Epithelial cell of alveolus of lung (primary cell): ENCODE measurements at places on chromosomes 2 and 18. TPM values are rescaled to one million over a fixed set of nuclear protein-coding genes. Genes with fewer than 3 reads are reported as not detected.

The CCDC85A gene
- total RNA-seq, result 0.78 TPM in 1 of 2 replicates, not detected in the other

The LDLRAD4 gene
- total RNA-seq, result 0.52 and 0.80 TPM in 2 replicates

The ATOH8 gene
- 5.3 and 63.2 TPM in 2 replicates for total RNA-seq

The IRS1 gene
- 35.7 and 99.9 TPM in 2 replicates for total RNA-seq

The CCBE1 gene
- 34.5 and 38.1 TPM in 2 replicates for total RNA-seq

The NGEF gene
- total RNA-seq, result 0.08 and 3.0 TPM in 2 replicates

The AQP4 gene
- not detected in 2 replicates for total RNA-seq

The ICA1L gene
- total RNA-seq, result 1.8 and 4.9 TPM in 2 replicates

The ADAM23 gene
- total RNA-seq, result 1.4 and 4.9 TPM in 2 replicates

The TWIST2 gene
- 63.5 and 68.2 TPM in 2 replicates for total RNA-seq

The EGR4 gene
- not detected in 2 replicates for total RNA-seq

The CHRNA1 gene
- 4.1 and 5.7 TPM in 2 replicates for total RNA-seq
